ENCODE measurements at places on chromosomes 6 and 20.

DNA sequence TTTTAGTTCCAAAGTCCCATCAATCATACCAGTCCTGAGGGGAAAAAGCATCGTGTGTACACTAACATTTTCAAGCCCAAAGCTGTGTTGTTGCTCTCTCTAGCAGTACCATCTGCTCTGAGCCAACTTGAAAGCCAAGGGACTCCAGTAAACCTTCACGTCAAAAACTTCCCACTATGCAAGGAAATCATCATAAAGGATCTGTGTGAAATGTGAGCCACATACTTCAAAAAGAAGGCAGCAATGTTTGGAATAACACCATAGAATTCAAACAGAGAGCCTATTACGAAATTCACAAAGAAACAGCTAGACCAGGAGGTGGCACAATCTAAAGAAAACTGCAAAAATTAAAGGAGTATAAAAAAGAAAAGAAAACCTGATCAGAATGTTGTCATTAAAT, 399.8 kb upstream of the EPHA7 start:
- no peak for DNase-seq

- no peak for DNase-seq
Measured at GRCh38 chr6:78513856-78514255, 353.5 kb upstream of the IRAK1BP1 start.

DNA sequence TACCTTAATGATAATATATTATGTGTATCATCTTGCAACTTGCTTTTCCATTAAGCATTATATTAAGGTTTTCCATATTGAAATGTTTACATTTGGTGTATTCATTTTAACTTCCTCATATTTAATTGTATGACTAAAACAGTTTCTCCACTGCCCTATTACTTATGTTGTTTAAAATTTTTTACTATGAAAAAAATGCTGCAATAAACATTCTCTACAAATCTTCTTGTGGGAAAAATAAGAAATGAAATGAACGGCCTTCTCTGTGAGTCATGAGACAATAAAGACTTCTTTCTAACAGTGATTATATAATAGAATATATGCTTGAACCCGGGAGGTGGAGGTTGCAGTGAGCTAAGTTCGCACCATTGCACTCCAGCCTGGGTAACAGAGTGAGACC, 25.5 kb downstream of the FASTKD5 start:
- no peak for DNase-seq

- DNase-seq: no peak
Measured at GRCh38 chr6:15452182-15452941, 206.5 kb downstream of the JARID2 start.

DNA sequence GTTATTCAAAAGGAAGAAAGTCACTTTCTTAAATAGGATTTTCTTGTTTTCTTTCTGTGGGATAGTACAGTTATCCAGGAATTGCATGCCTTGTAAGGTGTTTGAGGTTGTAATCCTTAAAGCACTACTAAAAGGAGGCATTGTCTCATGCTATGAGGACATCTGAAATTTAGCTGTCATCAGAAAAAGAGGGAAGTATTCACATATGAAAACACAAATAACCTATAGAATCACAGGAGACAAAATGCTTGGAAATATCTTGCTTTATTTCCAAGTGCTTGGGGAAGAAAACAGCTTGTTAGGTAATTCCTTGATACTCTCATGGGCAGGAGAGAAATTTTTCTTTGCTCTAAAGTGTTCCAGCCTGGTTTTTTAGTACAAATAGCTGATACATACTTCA, 40.1 kb downstream of the HECA start:
- DNase-seq: no peak

GRCh38 chr6:31450751-31451150, 47.2 kb upstream of the MICB start:
- no peak for DNase-seq

DNA sequence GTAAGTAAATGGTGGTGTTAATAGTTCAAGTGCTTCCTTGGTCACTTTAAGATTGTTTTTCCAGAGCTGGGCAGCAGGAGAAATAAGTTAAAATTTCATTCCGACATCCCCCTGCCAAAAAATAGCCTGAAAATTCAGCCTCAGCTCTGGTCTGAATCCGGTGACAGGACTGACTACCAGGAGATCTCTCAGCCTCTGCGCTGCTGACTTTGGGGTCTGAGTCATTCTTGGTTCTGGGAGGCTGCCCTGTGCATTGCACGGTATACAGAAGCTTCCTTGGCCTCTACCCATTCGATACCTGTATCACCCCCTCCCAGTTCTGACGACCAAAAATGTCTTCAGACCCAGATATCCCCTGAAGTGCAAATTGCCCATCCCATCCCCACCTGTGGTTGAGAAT, 36.3 kb upstream of the TFAP2C start:
- no peak for DNase-seq
